ENCODE measurements at places on chromosomes 11 and 22.

DNA sequence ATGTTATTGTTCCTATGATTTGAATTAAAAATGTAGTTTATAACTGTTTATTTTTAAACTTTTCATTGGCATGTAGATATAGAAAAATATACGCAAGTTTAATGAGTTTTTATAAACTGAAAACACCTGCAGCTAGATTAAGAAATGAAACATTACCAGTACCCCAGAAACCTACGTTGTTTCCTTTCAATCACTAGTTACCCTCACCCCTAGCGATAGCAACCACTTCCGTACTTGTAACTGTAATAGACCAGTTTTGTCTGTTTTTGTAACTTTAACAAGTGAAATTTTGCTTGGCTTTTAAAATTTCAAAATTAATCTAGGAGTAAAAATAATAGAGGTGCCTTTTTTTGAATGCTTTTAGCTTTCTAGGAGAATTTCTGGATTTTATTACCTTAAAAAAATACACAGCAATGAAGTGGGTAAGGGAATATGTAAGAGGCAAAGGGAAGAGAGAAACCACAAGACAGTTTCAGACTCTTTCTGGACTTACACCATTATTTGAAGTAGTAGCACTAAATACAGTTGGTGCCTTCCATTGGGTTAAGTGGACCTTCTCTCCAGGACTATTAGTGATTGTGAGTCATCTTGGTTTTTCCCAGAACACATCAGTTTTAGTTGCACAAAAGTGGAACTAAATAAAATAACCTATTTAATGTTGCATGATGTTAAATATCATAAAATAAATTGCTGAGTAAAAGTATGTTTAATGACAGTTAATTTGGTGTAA, 18.7 kb upstream of the NAT10 start:
- no peak for DNase-seq

DNA sequence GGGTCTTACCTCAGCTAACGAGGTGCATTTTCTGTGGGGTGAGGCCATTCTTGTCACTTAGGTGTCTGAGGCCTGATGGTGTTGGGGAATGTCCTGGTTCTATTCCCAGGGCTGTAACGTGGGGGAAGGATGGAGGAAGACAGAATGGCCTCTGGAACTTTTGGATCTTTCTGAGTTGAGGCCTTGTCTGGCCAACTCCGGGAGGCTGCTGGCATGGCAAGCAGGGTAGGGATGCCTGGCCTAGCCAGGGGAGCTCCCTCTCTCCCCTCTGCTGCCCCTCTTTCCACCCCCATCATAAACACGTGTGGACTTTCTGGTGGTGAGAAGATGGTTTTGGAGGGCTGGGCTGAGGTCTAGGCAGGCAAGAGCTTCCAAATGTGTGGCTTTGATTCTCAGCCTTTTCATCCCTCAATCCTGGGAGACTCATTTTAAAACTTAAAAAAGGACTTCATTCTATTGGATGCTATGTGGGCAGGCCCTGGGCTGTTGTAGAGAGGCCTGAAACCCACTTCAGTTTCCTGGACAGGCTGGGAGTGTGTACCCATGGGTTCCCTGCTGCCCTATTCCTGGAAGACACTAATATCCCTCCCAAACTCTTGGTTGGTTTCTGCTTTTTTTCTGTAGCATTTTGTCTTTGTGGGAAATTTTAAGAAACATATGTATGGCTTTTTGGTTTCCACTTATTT, 30.9 kb downstream of the ZBTB16 start:
- no peak for DNase-seq

DNA sequence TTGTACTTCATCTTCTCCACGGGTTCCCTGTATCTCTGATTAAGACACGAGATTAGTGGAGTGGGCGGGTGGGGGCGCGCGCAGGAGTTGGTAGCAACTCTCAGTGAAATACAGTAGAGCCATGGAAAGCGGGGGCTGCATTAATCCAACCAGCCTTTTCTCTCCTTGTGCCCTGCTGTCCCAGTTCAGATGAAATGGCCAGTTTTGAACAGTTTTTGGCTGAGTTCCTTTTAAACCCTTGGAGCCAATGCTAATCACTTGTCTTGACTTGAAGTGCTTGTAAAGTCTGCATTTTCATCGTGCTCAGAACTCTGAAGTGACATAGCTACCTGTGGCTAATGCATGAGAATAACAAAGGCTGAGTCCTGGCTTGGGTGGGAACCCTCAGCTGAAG, 734 bp upstream of the TMEM123 start:
- DNase-seq: no peak

DNA sequence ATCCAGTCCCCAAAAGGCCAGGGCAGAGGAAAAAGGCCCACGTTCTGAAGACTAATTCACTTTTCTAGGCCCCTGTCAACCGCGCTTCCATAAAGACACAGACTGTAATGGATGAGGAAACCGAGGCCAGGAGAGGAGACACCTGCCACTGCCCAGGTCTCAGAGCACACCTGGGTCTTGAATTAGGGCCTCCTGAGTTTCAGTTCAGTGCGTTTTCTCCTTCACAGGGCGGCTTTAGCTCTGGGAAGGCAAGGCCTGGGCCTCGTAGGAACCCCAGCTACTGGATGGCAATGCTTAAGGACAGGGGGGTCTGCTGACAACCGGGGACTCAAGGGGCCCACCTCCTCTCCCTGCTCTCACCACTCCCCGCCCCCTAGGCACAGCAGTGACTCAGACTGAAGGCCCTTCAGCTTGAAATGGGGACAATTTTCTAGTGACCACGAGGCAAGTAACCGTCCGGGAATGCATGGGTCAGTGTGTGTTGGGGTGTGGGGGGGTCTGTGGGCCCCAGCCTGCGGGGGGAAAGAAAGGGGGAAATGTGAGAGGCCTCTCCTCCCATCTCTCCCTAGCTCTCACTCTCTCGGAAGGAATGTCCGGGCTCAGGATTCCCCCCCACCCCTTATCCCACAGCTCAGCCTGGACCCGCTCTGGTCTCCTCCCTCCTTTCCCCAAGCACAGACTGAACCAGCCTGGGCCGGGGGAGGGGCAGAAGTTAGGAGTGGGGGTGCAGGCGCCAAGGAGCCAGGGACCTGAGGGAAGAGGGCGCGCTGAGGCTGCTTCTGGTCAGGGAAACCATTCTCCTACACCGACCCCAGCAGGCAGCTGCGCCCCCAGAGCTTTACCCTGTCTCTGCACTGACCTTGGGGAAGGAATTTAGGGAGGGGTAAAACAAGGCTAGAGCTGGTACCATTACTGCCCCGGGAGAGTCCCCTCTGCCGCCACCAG, 17.2 kb downstream of the CREB3L1 start:
- DNase-seq: no peak

GRCh38 chr11:63277345-63277943, 34.0 kb upstream of the SLC22A25 start:
- DNase-seq: no peak

- DNase-seq: no peak
Measured at GRCh38 chr22:28670756-28671155, 8.9 kb downstream of the TTC28 start.

GRCh38 chr11:113282898-113283437, 31.4 kb upstream of the TTC12 start:
- DNase-seq: no peak

- no peak for DNase-seq
Measured at GRCh38 chr11:10502770-10503169, 38.2 kb downstream of the RNF141 start.

All from activated naive CD4-positive, alpha-beta T cell treated with anti-CD3 and anti-CD28 coated beads, Interleukin-2, amount 50 U/mL, for 72 hours (primary cell).